ENCODE measurements at places on chromosomes 4 and X.

GRCh38 chr4:182339221-182339641 lies 96.0 kb downstream of the TENM3 start:
- DNase-seq = no peak

DNA sequence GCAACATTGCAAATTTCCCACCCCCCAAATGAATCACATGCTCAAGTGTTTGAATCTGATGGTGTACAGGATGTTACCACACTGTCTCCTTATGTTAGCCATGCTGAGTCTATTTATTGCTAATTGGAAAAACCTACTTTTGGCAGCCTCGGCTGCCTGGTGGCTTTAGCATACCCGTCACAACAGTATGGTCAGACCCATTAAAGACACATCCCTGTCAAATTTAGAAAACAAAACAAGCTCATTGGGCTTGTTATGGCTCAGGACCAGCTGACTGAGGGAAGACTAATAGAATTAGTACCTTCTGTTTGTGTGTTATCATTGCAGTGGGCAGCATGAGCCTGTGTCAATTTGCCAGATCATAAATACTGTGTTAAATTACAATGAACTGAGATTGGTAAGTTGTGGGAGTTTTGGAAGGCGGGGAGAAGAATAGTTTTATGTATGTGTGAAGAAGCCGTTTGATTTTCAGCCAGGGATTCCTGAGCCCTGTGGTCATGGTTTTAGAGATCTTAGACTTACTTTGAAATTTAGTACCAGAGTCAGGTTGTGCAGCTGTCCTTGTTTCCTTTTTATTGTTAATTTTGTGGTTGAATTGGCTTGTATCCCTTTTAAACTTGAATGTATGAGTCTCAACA lies 66.8 kb downstream of the POLA1 start:
- DNase-seq = no peak

- no peak for DNase-seq
These were observed 68.0 kb upstream of the MSX1 start for GRCh38 chr4:4791299-4792111.

DNA sequence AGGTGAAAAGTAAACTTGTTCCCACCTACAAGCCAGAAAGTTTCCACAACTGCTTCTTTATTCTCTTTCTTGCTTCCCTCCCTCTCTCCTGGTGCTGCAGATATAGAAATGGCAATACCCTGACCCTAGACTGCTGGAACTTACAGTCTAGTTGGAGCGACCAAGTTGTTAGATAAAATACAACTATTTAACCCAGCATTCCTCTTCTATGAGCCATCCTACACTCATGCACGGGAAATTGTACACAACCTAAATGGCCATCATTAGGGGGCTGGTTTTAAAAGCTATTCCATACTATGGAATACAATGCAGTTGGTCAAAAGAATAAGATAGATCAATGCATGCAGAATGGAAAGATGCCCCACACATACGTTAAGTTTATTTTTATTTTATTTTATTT lies 41.1 kb downstream of the PJA1 start:
- no peak for DNase-seq

- no peak for DNase-seq
These were observed 1844.5 kb downstream of the PCDH7 start for GRCh38 chr4:32564626-32565025.

- no peak for DNase-seq
These were observed 113.0 kb downstream of the AMELX start for GRCh38 chrX:11406109-11406765.

GRCh38 chr4:78199984-78200383 lies 142.9 kb downstream of the FRAS1 start:
- DNase-seq = no peak

DNA sequence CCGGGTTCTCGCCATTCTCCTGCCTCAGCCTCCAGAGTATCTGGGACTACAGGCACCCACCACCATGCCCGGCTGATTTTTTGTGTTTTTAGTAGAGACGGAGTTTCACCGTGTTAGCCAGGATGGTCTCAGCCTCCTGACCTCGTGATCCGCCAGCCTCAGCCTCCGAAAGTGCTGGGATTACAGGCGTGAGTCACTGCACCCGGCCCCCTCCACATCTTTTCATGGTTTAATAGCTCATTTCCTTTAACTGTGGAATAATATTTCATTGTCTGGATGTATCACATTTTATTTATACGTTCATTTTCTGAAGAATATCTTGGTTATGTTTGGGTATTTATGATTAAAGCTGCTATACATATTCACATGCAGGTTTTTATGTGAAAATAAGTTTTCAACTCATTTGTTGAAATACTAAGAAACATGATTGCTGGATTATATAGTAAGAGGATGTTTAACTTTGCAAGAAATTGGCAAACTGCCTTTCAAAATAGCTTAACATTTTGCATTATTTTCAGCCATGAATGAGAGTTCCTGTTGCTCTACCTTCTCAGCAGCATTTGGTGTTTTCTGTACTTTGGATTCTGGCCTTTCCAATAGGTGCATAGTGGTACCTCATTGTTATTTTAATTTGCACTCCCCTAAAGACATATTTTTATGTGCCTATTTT lies 591.9 kb downstream of the TECRL start:
- no peak for DNase-seq
